ENCODE measurements at places on chromosomes 16 and 17.

GRCh38 chr17:33498069-33498468 is 205.0 kb upstream of the ASIC2 start:
- no peak for DNase-seq

DNA sequence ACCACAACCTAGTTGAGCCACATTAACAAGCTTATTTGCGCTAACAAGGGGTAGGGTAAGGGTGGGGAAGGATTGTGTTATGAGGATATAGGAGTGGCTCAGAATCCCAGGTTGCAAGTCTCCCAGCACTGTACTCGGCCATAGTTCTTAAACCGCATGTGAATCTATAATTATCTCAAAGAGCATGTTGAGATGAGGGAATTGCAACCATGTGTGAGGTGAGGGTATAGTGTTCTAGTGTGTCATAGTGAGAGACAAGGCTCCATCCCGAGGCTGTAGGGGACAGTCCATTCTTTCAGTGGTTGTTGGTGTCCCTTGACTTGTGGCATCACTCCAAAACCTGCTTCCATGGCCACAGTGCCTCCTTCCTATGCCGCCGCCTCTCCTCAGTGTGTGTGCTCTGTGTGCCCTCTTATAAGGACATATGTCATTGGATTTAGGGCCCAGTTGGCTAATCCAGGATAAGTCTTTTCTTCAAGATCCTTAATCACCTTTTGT is 22.7 kb upstream of the ATP5MC1 start:
- no peak for DNase-seq

GRCh38 chr17:72613806-72614292 is 478.6 kb downstream of the SLC39A11 start:
- DNase-seq = no peak

DNA sequence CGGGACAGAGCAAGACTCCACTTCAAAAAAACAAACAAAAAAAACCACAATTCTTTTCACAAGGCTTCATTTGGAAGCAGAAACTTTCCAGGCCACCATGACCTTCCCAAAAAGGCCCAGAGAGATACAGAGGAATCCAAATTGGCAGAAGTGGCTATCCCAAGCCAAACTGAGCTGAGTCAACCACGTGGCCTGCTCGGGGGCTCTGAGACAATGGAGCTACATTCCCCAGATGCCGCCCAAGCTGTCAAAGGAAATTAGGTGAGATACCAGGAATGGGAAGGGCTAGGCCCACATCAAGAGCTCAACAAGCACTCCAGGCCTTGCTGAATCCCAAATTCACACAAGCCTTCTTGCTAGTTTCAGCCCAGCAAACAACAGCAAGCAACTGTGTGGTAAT is 5.7 kb upstream of the EXOSC6 start:
- no peak for DNase-seq

Measured in Jurkat, Clone E6-1 (cell line).